ENCODE measurements at places on chromosomes 6 and 20. TPM values are rescaled to one million over a fixed set of nuclear protein-coding genes. Genes with fewer than 3 reads are reported as not detected.

Gene POU3F2
- 142 TPM for total RNA-seq

Gene STX11
- total RNA-seq, result under 0.01 TPM

Gene FGD2
- 0.82 TPM for total RNA-seq

GRCh38 chr6:132188556-132189264 is 212.6 kb downstream of the MOXD1 start:
- no peak for DNase-seq

Gene DLL1
- total RNA-seq, result 9.0 TPM

Gene SAPCD1
- total RNA-seq, result 0.82 TPM

Gene BPIFB4
- not detected for total RNA-seq

DNA sequence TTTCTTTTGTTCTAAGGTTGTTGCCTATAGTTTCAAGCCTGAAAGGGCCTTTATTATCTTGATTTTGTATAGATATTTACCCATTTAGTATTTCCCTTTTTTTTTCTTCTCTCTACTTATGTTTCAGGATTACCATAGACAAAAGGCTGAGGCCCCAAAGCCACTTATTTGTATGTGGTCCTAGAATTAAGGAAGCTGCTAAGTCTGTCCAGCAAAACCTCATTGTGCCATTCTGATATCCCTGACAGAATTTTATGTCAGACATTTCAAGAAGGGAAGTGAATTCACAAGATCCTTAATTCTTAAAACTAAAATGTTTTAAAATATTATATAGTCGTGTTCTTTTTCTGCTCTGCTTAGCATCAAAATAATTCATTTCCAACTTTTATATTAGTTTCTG is 6.9 kb downstream of the HAO1 start:
- no peak for DNase-seq

DNA sequence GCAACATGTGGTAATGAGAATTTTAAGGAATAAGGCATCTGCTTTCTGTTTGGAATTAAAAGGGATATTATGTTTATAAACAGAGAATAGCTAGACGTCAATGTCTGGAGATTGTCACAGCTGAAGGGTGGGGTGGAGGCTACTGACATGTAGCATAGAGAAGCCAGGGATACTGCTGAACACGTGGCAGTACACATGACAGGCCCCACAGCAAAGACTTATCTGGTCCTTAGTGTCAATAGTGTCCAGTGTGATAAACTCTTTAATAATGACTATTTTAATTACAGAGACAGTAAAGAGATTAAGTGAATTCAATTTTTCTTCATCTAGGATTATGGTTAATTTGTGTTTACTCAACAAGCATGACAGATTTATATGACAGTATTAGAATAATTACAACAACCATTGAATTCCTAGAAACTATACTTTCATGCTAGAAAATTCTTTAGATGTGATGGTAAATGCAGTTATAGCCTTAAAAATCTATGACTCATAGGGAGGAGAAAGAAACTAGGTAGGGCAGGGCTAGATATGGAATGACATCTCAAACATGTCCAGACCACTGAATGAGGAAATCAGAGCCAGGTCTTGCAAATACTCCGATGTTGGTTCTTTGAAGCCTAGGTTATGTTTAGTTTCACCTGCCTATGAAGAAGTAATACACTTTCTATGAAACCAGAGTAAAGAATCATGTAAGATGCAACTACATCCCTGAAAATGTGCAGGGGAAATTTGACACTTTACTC is 399.5 kb downstream of the PHF3 start:
- no peak for DNase-seq

Gene LINC00237
- total RNA-seq, result 0.82 TPM

GRCh38 chr6:129599467-129599866 is 110.5 kb downstream of the ARHGAP18 start:
- no peak for DNase-seq

DNA sequence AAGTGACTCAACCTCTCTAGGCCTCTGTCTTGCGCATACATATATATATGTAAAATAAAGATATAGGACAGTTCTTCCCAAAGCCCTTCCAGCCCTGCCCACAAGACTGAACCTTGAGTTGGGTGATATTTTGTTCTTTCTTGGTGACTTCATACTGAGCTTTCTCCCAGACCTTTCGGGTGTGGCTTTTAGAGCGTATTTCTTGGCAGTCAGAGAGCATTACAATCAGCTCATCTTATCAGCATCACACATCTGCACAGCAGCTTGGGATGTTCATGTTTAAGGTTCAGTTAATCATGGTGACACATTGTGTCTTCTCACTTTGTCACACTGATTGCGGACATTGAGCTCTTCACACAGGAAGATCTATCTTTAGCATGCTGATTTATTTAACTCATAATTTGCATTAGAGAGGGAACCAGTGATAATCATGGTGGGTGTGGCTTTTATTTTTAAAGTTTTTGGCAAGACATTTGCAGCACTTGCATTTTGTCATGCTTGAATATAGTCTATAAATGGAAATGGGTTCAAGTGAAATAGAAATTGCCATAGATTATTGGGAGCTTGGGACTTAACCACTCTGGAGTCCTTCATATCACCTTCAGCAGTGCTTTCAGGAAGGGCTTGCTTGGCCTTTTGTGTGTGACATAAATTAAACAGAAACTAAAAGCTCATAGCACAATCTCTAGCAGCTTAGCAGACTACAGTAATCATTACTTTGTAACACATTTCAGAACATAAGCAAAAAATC is 8.3 kb downstream of the KIF3B start:
- DNase-seq, result no peak

DNA sequence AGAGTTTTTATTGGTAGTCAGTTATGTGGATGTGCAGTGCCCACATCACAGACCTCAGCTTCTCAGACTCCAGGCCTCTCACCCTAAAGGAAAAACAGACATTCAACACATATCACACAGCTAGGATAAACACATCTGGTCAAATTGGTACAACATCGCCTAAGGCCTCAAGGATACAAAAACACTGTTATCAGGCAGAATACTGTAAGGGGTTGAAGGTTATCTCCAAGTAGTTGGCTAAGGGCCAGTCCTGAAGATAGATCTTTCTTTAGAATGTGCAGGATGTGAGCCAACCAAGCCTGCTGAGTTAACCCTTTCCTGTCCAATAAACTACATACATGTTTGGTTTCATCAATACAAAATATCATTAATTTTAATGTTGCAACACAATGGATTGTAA is 308.4 kb upstream of the GJE1 start:
- no peak for DNase-seq

Gene PHACTR3
- total RNA-seq, result 40.8 TPM

Gene DDX27
- 19.6 TPM for total RNA-seq

DNA sequence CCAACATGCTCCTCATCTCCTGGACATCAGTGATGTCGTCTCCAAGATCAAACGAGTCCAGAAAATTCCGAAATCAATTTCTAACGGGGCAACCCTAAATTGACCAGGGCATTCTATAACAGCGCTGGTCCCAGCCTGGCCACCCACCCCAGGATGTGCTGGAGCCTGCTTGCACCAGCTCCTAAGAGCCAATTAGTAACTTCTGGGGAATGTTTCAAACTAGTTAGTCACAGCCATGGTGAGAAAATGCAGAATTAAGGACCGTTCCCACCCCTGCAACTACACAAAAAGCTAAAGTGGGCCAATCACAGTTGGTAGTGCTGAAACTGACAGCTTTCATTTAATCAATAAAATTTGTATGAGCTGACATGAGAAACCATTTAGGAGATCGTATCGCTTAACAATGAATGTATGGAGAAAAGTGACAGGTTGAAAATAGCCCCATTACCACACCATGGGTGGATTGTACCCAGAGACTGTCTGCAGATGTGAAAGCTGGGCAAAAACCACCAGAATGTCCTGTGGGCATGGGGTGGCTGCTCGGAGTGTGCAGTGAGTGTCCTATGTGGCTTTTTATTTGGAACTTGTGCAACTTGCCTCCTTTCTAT is 165.7 kb upstream of the AFDN start:
- no peak for DNase-seq

Gene DDX43
- 0.41 TPM for total RNA-seq

GRCh38 chr6:43845646-43846045 is 75.6 kb downstream of the VEGFA start:
- DNase-seq, result no peak

DNA sequence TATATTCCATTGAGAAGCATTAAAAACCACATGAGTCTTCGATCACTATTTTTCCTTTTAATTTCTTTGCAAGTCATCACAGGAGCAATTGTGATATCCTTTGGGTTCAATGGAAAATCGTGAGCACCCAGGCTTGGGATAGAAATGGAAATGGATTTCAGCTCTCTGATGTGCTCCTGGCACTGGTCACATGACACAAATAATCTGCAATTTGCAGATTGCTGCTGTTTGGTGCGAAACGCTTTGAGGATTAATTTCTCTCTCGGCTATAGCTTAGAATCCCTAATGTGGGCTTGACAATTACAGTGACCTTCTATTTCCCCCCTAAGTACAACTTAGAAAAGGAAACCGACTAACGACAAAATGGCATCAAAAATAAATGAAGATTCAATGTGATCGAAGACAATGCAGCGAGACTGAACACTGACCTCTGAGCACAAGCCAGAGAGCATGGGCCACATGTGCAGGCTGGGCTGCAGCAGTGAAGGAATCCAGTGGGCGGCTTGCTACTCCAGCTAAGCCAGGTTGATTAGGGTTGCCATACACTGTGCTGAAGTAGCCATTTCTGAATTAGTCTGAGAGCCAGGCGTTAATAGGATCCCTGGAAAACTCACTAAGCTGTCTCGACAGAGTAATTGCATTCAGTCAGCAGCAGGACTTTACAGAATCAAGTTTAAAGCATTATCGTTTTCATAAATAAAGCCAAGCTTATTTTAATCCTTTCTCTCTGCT is 301.8 kb upstream of the AGPAT4 start:
- no peak for DNase-seq

DNA sequence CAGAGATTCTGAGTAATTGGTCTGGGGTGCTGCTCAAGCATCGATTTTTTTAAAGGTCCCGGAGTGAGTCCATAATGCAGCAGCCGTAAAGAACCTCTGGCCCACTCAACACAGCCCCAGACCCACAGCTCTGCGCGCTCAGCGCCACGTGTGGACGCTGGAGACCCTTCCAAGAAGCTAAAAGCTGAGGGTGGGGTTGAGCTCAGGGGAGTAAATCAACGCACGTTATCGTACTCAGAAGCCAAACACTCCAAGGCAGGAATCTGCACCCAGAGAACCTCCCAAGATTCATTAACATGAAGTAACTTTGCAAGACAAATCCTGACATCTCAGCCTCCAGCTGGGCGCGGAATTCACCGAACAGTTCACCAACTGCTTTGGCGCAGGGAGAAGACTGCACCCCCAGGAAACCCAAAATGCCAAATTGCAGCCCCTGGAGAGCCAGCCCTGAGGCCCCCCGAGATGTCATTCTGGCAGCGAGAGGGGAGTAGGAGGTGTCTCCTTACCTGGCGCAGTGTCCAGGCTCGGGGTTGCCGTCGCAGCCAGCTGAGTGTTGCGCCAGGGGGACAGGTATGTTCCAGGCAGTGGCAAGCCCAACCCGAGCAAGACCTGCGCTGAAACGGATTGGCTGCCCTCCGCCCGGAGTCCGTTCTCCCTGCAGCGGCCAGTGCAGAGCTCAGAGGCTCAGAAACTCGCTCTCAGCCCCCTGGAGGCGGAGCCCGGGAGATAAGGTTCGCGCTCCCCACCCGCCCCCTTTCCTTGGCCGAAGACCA is at the start of gene COL21A1:
Gene COL21A1 (minus strand): TSS at position 700 of the 773 bp plus-strand sequence. CDS start 64,962 bp downstream, outside the sequence.
- DNase-seq, result peak; percentile 13

GRCh38 chr6:137756788-137757187 is 110.3 kb upstream of the TNFAIP3 start:
- DNase-seq, result no peak

Gene FAM209B
- not detected for total RNA-seq

DNA sequence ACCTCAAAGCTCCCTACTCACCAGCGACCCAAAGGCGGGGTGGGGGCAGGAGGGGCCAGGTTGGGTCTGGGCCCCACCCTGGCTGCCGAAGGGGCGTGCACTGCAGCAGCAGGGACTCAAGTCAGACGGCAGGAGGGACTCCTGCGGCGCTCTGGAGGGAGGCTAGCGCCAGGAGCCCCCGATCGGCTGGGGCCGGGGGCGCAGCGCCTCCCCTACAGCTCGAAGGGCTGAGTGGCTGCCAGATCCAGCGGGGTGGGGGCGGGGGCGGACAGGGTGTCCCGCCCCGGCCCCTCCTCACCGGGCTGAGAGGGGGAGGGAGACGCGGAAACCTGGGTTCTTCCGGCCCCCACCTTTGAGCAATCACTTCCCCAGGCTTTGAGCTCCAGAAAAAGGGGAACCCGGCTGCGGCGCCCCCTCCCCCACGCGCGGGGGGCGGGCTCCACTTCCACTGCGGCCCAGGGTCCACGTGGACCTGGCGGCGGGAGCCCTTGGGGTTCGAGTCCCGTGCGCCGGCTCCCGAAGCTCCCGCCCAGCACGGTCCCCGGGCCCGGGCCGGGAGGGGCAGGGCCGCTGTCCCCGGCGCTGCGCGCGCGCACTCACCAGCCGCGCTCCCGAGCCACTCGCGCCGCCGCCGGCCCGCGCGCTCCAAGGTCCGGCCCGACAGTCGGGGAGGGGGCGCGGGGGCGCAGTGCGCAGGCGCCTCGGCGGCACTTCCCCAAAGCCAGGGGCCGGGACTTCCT is at the start of gene RGS19:
Gene RGS19 (minus strand): TSS at position 246 of the 740 bp plus-strand sequence. CDS start 2,632 bp downstream, outside the sequence.
- DNase-seq, result peak; percentile 86

Gene TGM3
- total RNA-seq, result not detected

DNA sequence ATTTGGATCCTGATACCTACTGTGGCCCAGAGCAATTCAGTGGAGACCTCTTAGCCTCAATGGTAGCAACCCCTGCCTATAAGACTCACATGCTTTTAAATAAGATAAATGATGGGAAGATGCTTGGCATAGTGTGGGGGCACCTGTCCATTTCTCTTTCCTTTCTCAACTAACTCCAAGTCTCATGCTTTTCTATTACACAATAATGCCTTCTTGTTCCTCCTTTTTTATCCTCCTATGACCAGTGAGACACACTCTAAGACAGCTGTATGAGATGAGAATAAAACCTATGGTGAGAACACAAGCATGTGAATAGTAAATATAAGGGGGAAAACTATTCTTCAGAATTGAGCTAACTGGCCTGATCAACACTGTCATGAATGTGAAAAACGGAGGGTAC is 147.0 kb upstream of the STXBP5 start:
- no peak for DNase-seq

Gene TNNC2
- not detected for total RNA-seq

Gene COL20A1
- 4.1 TPM for total RNA-seq

DNA sequence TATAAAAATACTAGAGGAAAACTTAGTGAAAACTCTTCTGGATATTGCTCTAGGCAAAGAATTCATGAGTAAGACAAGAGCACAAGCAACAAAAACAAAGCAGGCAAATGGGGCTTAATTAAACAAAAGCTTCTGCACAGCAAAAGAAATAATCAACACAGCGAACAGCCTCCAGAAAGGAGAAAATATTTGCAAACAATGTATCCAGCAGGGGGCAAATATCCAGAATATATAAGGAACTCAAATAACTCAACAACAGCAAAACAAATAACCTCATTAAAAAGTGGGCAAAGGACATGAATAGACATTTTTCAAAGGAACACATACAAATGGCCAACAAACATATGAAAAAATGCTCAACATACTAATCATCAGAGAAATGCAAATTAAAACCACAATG is 17.1 kb upstream of the HECA start:
- DNase-seq, result no peak

- no peak for DNase-seq
Measured at GRCh38 chr6:117495425-117495824, 13.0 kb downstream of the DCBLD1 start.

GRCh38 chr6:90934081-90934480 is 347.2 kb upstream of the MAP3K7 start:
- no peak for DNase-seq

Gene MOXD1
- total RNA-seq, result 15.9 TPM

- DNase-seq, result no peak
Measured at GRCh38 chr6:66553441-66553840, 846.4 kb upstream of the EYS start.

Measured in frontal cortex (tissue), 4 donors.